Stimulated activated CD8-positive, alpha-beta memory T cell treated with anti-CD3 and anti-CD28 coated beads, Interleukin-15, amount 100 ng/mL, for 48 hours (primary cell): ENCODE measurements at places on chromosomes 12 and 14.

DNA sequence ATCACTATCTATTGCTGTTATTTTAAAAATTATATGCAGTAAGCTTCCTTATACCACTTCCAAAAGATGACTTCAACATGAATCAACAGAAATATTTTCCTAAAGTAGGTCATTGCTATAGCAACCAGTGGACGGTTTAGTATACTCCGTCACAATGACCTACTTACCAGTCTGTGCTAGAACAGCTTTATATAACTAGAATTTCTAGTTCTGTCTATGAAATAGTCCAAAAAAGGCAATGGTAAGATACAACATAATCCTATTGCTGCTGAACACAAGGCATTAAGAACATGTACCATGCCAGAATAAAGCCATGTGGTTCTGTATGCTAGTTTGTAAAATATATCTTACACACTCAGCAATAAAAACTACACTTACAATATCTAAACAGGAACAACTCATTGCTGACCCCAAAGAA, 40.7 kb upstream of the MTERF2 start:
- DNase-seq = no peak

DNA sequence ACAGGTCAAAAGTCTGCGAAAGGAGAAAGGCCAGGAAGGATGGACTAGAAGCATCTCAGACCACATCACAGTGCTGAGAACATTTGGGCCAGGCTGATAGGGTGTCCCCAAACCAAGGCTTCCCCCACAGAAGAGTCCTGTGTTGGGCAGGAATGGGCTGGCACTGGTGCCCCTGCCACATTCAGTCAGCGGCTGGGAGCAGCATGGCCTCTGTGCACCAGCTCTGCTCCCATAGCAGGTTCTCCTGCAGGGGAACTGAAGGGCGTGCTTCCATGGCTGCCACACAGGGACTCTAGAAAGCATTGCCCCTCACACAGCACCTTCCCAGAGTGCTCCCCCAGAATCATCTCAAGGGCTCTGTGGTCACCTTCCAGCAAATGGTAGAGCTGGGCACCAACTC, 17.5 kb downstream of the EVL start:
- no peak for DNase-seq

DNA sequence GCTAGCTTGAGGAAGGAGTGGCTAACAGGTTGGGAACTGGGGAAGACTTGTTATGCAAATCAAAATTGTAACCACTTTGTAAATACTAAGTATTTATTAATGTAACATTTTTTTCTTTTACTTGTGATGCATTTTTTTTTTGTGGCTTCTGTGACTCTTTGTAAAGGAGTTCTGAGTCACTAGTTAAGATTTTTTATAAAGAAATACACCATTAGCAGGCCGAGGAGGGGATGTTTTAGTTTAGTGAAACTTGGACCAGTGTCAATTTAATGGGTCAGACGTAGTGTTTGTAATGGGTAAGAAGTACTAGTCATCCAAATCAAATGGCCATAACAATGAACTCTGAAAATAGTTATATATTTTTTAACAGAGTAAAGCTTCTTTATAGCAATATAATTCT, 43.1 kb downstream of the AKAP6 start:
- no peak for DNase-seq

DNA sequence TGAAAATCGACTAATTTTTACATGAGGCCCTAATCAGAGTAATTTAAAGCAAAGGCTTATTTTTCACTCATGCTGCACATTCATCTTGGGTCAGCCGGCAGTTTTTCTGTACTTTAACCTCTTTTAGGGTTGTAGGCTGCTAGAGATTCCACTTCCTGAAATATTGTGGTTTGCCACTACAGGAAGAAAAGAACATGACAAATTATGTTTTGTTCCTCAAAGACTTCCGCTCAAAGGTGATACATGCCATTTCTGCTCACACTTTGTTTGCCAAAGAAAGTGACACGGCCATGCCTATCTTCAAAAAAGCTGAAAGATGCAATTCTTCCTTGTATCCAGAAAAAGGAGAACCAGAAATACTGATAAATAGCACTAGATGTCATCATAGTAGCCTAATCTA, 183.4 kb upstream of the PPFIA2 start:
- no peak for DNase-seq

DNA sequence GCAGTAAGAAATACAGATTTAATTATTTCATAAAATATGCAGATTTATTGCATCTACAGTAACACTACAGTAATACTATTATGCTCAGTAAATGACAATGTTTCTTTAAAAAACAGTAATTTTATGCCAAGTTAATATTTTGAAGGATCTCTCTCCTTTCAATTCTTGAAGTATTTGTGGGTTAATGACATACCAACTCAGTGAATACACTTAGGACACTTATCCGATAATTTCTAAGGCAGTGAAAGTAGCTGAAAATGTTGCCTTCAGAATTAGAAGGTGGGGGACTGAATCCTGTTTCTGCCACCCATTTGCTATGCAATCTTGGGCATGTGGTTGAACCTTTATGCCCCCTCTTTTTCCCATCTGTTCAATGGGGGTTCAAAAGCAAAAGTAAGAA, 24.8 kb upstream of the IFNG-AS1 start:
- DNase-seq = no peak

DNA sequence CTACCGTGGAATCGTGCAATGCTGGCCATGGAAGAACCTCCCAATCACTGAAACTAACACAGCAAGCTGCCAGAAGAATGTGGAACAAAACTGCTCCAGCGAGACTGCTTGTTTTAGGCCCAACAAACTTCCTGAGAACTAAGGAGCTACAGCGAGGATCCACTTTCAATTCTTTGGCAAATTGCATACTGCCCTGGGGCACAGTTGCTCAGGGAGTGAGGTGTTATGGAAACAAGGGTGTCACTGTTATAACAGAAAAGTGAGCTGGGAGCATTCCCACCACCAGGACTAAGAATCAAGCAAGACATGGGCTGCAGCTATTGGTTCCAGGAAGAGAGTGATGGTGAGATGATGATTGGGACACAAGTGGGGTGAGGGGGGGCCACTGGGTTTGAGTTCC, 1606.1 kb upstream of the FLRT2 start:
- no peak for DNase-seq

- no peak for DNase-seq
Measured at GRCh38 chr12:113825705-113826104, 140.4 kb downstream of the RBM19 start.

- DNase-seq = no peak
Measured at GRCh38 chr12:121144416-121144914, 11.8 kb downstream of the P2RX7 start.

GRCh38 chr12:85834378-85834777, 1.8 kb downstream of the RASSF9 start:
- no peak for DNase-seq

GRCh38 chr12:5512601-5512970, 80.7 kb downstream of the NTF3 start:
- DNase-seq = no peak

GRCh38 chr12:68031881-68032739, 42.9 kb downstream of the IFNG-AS1 start:
- DNase-seq = no peak

GRCh38 chr14:89926694-89927093, 27.8 kb downstream of the EFCAB11 start:
- DNase-seq = no peak

DNA sequence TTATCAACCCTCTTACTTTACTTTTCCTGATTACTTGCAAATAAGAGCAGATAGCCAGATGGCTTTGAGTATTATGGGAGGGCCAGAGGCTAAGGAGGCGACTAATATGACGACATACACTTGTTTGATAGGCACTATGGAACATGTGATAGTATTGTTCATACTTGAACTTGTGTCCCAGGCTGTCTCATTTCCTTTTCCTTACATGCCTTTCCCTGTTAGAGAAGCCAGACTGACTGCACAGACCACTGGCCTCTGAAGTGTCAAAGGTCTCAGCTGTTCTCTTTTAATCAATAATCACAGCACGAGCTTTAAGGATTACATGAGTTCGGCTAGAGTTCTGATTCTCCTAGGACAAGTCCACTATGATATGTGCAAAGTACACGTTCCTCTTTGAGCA, 326.0 kb downstream of the PRKD1 start:
- no peak for DNase-seq

GRCh38 chr14:68587931-68588330, 204.9 kb downstream of the ZFP36L1 start:
- DNase-seq = no peak

- DNase-seq = no peak
Measured at GRCh38 chr12:40942326-40942725, 245.8 kb upstream of the PDZRN4 start.

DNA sequence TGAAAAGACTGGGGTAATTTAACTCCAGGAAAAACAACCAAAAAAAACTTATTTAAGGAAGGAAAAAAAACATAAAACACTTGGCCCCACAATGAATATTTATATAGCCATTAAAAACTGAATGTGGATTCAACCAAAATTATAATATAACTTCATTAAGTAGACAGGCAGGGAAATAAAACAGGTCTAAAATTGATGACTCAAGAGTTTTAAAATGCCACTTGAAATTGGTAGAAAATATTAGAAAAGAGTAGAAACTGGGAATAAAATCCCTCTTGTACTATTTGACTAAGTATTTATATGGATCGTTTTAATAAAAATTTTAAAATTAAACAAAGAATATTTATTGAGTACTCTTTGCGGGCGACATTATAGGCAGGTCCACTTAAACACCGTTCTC, 28.8 kb downstream of the RPS6KA5 start:
- no peak for DNase-seq

GRCh38 chr12:54417712-54418440, 1.2 kb downstream of the ITGA5 start:
- DNase-seq = no peak

DNA sequence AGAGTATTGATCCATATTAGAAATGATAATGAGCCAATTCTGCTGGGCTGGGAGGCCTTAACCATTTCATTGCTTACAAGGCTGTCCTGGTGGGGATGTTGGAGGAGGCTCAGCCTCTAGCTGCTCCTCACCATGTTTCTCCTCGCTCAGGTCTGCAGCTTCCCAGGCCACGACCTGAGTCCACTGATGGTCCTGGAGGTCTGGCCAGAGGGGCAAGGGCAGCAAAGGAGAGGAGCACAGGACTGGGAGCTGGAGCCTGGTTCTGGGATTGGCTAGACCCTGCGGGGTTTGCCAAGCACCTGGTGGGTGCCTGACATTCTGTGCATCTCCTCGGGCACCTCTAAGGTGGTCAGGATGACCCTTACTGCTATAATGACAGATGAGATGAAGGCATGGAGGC, 92.6 kb downstream of the KIF26A start:
- no peak for DNase-seq

DNA sequence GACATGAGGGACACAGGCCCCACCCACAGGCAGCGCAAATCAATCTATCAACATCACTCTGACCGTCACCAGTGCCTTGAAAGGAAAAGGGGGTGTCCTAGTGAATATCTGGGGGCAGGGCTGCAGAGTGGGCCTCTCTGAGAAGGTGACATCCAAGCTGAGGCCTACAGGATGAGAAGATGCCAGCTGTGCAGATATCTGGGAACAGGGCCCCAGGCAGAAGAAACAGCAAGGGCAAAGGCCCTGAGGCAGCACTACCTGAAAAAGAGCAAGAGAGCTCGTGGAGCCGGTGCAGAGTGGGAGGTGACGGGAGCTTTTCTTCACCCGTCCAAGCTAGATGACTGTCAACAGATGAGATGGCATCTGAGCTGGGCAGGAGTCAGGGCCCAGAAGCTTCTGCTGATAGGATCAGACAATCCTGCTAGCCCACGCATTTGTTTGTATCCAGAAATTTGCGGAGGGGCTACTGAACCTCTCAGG, 12.5 kb upstream of the TMEM119 start:
- no peak for DNase-seq

DNA sequence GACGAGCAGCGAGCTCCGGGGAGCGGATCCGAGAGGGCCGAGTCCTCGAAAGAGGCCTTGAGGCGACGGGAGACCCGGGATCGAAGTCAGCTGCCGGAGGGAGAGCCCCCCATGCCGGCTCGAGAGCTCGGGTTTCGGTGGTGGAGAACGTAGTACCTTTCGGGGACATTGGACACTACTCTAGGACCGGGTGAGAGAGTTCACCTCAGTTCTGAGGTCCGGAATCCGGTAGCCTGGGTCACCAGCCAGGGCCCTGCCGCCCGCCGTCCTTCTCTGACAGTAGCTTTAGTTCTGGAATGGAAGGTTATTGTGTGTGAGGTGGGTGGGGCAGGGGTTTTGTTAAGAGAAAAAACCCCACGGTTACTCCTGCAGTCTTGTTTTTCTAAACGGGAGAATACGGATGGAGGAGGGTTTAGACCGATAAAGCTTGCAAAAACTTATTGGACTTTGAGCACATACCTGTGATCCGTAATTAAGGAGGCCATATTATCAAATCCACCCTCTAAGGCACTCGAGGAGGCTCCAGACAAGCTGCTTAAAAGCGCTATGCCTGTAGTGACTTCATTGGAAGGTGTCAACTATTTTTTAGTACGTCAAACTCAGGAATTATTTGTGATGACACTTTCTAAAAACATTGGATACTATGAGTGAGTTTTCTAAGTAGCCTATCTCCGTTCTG, 765 bp downstream of the SCYL2 start:
- peak; percentile 1 for DNase-seq

DNA sequence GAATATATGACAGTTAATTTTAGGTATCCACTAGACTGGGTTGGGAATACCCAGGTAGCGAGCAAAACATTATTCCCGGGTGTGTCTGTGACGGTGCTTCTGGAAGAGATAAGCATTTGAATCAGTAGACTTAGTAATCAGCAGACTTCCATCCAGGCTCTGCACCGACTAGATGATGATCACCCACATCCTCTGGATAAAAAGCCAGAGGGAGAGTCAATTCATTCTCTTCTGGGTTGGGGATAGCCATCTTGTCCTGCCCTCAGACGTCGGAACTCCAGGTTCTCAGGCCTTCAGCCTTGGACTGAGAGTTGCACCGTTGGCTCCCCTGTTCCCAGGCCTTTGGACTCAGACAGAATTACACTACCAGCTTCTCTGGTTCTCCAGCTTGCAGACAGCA, 168.0 kb downstream of the PHLDA1 start:
- DNase-seq = no peak

GRCh38 chr12:8455727-8456360, at the start of gene CLEC6A:
Gene CLEC6A (plus strand): TSS chr12:8455962. CDS start chr12:8456112, 150 bp downstream.
- DNase-seq = no peak

GRCh38 chr12:117231750-117232149, 41.5 kb upstream of the FBXO21 start:
- DNase-seq = no peak

DNA sequence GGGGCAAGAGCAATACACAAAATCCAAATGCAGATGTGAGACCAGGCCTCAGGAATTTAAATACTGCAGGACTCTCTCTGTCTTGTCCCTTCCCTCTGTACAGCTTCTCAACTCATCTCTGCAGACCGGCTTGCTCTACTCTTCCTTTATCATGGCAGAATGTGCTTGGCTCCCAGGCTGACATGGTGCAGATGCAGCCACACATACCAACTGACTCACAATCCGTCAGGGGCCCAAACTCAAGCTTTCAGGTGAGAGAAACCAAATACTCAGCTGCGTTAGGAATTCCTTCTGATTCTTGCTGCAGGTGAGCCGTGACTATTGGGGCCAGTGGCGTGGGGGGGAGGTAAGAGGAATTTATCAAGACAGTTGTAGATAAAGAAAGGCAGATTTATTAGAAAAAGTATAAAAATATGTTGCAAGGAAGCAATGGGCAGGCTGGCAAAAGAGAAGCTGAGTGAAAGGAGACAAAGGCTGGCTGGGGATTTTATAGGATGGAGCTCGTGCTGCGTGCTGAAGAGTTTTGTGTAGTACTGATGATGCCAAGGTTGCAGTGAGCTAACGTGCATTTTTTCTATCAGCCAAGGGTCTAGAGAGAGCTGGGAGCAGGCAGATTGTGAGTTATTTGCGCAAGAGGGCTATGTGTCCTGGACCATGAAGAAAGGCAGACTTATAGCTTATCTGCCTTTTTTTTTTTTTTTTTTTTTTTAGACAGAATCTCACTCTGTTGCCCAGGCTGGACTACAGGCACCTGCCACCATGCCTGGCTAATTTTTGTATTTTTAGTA, 5.0 kb upstream of the LGALS3 start:
- DNase-seq = no peak
